ENCODE measurements at places on chromosomes 1 and 21. TPM values are rescaled to one million over a fixed set of nuclear protein-coding genes. Genes with fewer than 3 reads are reported as not detected.

- no peak for DNase-seq
Observed at GRCh38 chr1:242146652-242147051, 147.8 kb upstream of the MAP1LC3C start.

The CFHR3 gene
- 0.51 TPM for total RNA-seq

The NEXN gene
- 70.8 TPM for total RNA-seq

GRCh38 chr1:26010825-26011224 is 10.8 kb upstream of the EXTL1 start:
- DNase-seq: no peak

The WDR64 gene
- not detected for total RNA-seq

GRCh38 chr1:110927484-110928075 is 36.1 kb downstream of the LRIF1 start:
- DNase-seq: no peak

DNA sequence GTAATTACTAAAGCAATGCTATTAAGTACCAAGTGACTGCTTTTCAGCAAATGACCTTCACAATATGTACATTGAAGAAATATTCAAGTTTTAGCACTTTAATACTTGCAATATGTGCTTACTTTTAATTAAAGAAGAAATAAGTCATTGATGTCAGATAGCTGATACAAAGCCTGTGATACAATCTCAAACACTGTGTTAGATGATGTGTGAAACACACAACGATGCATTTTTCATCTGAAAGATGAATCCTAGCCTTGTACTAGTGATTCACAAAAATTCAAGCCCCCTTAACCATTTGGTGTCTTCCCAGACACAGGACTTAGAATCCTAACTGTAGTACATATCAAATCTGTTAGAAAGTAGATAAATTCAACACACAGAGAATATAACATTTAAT is 724.1 kb upstream of the ADAMTS5 start:
- DNase-seq: no peak

GRCh38 chr21:14545906-14546480 is at the start of gene SAMSN1:
TSS of gene SAMSN1 (minus strand) at chr21:14546315. CDS start at chr21:14546261, 54 bp downstream.
- DNase-seq: peak; percentile 4

DNA sequence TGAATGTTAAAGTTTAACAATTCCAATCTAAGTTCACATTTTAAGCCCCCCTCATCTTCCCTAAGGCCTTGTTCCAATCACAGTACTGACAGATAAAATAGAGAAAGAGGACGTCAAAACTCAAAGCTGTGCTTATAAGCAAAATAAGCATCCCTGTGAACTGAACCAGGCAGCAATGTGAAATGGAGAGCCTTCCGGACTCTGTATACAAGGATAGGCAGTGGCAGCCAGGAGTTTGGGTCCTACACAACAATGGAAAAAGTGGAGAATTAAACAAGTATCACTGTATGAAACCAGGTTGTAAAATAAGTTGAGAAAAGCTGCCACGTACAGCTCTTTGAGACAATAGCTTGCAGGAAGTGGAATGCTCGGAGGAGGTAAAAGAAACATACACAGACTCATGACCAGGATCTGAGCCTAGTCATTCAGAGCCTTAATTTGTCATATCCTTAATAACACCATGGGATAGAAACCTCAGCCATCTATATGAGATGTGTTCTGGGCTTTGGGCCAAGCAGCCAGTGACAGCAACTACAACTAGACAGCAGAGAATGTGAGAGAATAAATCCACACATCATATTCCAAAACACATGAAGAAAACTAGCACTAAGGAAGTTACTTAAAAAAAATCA is 55.2 kb upstream of the PALMD start:
- peak; percentile 81 for DNase-seq

- DNase-seq: no peak
Observed at GRCh38 chr1:78048446-78048845, 2.7 kb downstream of the GIPC2 start.

DNA sequence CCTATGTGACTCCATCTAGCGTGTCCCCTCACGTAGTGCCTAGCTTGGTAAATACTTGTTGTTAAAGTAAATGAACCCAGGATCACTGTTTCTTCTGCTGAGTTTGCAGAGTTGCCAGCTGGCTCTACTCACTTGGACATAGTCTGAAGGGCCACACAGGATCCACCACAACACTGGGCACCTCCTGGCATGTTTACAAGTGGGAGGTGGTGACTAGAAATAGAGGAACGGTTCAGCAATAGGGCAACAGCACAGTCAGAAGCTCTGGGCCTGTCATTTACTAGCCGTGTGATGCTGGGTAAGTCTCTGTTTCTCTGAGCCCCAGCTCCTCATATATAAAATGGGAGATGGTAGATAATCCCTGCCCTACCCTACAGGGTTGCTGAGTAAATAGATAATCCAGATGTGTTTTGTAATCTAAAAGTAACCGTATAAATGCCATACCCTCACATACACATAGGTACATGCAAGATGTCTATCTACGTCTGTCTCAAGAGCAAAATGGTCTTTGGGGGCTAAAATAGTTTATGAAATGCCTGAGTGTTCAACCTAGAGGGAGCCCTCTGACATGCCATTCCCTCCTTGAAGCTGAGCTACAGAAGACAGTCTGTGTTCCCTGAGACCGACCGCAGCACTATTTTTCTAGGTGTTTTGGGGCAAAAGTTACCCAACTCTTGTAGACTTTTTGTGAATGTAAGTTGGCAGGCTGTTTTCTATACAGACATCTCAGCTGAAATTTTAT is 20.5 kb downstream of the RNF220 start:
- no peak for DNase-seq

The CFHR5 gene
- not detected for total RNA-seq

GRCh38 chr1:221724931-221725605 is 16.8 kb downstream of the DUSP10 start:
- DNase-seq: no peak

The FAM43B gene
- not detected for total RNA-seq

DNA sequence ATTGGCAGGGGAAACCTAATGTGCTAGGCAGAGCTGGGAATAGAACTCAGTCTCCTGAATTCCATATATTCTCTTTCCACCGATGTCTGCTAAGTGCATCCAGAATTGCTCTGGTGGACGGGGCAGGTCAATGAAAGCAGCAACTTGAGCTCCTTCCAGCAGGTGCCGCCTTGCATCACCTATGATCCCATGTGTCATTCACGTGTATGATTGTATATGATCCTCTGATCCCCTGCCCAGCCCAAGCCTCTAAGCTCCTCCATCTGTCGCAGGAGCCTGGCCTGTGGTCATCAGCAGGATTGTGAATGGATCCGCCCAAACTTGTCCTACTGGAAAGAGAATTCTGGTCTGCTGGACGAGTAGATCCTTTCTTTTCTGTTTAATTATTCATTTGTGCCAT is 13.1 kb downstream of the ACTA1 start:
- DNase-seq: peak; percentile 25

The TFF2 gene
- total RNA-seq: not detected

DNA sequence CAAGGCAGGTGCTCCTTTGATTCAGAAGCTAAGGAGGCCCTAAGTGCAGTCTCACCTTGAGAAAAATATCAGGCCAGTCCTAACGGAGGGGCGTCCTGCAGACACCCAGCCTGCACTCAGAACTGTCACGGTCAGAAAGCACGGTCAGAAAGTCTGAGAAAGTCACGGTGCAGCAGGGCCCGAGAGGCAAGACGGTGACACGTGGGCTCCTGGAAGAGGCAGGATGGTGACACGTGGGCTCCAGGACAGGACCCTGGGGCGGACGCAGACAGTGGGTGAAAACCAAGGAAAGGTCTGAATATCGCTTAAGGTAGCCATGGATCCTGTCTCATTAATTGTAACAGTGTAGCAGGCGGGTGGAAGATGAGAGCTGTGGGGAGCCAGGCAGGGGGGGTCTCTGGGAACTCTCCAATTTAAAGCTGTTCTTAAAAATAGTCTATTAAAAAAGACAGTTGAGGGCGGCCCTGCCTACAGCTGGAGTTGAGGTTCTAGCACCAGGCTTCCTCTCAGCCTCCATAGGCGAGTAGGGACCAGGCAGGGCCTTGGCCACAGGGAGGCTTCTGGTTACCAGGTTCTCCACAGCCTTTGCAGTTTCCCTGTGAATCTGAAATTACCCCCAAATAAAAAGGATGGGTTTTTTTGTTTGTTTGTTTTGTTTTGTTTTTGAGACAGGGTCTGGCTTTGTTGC is 65.2 kb downstream of the FAAP20 start:
- DNase-seq: no peak

The BSND gene
- total RNA-seq: not detected

GRCh38 chr1:235720544-235720943 is 71.0 kb upstream of the GNG4 start:
- DNase-seq: no peak

GRCh38 chr1:167905182-167905581 is 8.8 kb downstream of the ADCY10 start:
- peak; percentile 73 for DNase-seq

DNA sequence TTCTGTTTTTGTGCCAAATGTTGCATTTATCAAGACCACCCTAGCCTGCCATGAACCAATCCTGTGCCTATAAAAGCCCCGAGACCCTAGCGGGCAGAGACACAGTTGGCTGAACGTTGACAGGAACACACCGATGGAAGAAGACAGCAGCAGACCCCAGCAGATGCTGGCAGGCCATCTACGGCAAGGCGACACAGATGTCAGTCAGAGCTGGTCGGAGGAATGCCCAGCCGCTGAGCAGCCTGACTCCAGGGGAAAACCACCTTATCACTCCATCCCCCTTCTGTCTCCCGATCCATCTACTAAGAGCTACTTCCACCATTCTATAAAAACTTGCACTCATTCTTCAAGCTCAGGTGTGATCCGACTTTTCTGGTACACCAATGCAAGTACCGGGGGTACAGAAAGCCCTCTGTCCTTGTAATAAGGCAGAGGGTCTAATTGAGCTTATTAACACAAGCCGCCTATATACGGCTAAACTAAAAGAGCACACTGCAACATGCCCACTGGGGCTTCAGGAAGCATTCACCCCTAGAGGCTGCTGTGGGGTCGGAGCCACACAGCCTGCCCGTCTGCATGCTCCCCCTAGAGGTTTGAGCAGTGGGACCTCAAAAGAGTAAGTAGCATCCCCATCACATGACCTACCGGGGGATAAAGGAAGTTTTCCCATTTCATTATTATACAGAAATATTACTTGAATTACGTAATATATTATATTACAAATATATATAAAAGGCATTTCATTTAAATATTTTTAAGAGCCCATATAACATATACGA is 1156.3 kb upstream of the B3GALT2 start:
- DNase-seq: no peak

The KCNK1 gene
- total RNA-seq: 2.7 TPM

DNA sequence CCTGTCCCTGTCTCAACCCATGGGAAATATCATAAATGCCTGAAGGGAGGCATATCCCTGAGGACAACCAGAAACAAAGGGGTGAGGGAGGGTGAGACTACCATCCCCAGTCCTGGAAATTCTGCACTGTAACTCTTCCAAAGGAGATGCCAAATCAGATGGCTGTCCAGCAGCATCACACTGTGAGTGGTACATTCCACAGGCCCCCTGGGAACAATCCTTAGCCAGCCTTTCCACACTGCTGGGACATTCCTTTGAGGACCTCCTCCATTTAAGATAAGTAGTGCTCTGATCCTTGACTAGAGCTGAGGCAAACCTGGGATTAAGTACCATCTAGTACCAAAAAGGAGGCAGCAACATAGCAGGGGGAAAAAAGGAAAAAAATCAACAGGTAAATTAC is 10.7 kb downstream of the IVL start:
- no peak for DNase-seq

The RAB7B gene
- 10.7 TPM for total RNA-seq

DNA sequence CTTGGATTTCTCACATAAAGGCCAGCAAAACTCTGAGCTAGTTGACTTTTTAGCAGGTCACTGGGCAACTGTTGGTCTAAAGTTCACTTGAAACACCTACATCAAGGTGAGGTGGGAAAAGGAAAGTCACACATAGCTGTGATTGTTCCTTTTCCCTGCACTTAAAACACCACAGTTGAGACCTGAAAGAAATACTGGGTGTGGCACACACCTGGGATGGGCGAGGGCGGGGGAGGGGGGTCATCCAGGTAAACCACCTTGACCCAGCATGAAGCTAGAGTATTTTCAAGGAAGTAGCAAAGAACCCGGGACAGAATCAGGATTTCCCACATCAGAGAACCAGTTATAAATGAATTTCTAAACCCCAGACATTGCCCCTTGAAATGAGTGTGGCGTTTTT is 26.4 kb downstream of the ZNF697 start:
- no peak for DNase-seq

DNA sequence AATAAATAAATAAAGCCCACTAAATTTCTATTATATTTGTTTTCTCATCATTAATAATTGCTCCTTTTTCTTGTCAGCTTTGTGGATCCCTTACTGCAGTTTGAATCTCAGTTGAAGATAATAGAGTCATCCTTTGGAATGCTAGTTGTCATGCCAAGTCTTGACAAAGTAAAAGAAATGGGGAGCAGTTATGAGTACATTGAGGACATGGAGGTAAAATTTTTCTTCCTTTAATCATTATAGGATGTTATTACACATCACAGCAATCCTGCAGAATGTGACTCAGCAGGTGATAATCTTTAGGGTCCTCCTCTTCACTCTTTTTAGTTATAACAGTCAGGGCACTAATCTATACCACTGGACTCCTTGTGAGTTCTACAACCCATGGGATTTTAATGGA is 24.1 kb downstream of the MROH9 start:
- no peak for DNase-seq

The SPATA46 gene
- not detected for total RNA-seq

DNA sequence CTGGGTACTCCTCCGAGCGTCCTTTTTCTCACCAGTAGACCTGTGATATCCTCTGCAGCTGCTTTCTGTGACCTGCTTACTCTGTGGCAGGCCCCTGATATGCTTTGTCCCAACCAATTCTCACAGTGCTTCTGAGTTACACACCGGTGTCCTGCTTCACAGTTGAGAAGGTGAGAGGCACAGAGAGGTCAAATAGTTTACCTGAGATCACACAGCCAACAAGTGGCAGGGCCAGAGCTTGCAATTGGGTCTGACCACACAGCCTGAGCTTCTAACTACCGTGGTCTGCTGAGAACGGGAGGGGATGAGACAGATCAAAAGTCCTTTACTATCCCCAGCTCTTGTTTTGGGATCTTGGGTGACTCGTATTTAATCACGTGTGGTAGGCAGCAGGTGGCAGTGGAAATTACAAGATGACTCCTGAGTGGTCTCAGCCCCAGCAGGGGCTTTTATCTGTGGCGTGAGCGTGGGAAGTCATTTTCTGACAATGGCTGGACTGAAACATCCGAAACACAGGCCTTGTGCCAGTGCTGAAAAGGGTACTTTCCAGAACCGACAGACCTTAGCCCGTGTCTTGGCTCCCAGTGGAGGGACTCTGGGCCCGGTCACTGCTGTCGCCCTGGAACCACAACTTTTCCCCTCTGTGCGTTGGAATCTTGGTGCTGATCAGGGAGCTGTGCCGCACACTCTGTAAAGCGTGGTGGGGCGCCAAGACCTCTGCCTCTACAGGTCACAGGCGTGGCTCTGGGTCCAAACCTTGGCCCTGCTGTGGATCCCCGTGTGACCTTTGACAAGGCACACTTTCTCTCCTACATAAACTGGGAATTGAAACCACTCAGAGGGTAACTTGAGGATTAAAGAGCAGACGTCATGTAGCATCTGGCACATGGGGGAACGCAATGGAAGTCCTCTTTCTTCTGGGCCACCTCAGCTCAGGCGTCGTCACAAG is 11.9 kb downstream of the THEMIS2 start:
- no peak for DNase-seq

Data from tongue (tissue), 3 donors.